ENCODE measurements at places on chromosomes 3 and 15. TPM values are rescaled to one million over a fixed set of nuclear protein-coding genes. Genes with fewer than 3 reads are reported as not detected.

- H3K27me3 ChIP-seq = no peaks in the 10 kb centered on the region
- DNase-seq = no peak
- no peak overlapping the region for H3K27ac ChIP-seq
- peaks cover 8% of the 10 kb centered on the region for H3K4me1 ChIP-seq
- no peaks in the 10 kb centered on the region for H3K36me3 ChIP-seq
Measured at GRCh38 chr15:63915209-63915872, 81.6 kb upstream of the HERC1 start.

DNA sequence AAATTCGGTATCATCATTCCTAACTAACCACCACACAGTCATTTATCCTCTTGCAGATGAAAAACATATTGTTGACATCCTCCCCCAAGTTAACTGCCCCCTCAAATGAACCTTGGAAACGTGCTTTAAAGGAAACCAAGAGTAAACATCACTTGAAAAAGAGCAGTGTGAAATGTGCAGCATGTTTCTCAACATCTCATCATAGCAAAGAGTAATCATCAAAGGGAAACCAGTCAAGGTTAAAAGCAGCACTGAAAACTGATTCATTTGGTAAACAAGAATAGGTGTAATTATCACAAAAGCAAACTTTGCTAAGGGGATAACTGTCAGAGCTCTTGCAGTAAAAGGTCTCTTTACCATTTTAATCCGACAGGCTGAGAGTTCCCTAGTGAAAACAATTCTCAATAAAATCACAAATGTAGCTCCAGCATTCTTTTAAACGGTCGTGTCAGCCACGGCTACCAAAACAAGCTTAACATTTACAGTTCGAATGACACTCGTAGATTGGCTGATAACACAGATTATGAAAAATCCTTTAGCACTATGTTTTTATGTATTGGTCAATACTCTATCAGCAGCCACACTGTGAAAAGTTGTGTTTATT, 461.0 kb downstream of the GBE1 start:
- H3K27me3 ChIP-seq = no peaks in the 10 kb centered on the region
- H3K36me3 ChIP-seq = no peaks in the 10 kb centered on the region
- DNase-seq = no peak
- H3K27ac ChIP-seq = no peak overlapping the region
- H3K4me1 ChIP-seq = no peaks in the 10 kb centered on the region
- no peak overlapping the region for H3K4me3 ChIP-seq

DNA sequence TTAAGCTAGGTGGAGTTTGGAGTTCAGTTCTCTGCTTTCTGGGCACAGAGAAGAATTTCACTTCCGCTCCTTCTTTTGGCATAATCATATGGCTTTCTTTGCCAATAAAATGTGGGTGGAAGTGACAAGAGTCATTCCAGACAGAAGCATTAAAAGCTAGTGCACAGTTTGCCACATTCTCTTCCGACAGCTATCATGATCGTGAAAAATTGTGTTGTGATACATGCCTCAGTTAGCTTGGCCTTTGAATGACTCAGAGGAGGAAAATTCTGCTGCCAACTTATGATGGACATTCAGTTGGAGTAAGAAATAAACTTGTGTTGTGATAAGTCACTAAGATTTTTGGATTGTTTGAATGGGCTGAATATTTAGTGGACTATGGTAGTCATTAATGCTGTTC, 291.7 kb upstream of the SATB1 start:
- H3K36me3 ChIP-seq = no peaks in the 10 kb centered on the region
- no peaks in the 10 kb centered on the region for H3K4me1 ChIP-seq

GRCh38 chr3:38121451-38121831, 15.5 kb downstream of the ACAA1 start:
- H3K27ac ChIP-seq = peak overlapping the region; percentile 62
- DNase-seq = peak; percentile 77
- no peak overlapping the region for H3K4me3 ChIP-seq
- peaks cover 21% of the 10 kb centered on the region for H3K36me3 ChIP-seq
- no peaks in the 10 kb centered on the region for H3K27me3 ChIP-seq
- H3K4me1 ChIP-seq = no peaks in the 10 kb centered on the region

SLC9A9 gene
- total RNA-seq = 29.9 TPM

DNA sequence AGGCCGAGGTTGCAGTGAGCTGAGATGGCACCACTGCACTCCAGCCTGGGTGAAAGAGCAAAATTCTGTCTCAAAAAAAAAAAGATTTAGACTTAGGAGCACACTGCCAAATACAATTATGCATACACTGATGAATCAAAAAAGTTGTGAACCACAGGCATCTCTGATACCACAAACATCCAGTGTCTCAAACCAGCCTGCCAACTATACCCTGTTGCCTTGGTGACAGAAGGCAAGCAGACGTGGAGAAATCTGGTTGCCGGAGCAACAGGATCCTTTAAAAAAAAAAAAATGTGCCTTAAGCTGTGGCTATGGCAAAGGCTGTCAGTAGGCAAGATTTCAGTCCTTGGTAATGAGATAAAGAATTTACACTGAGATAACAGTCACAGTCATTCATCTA, 202.3 kb downstream of the NEK10 start:
- peak overlapping the region; percentile 47 for H3K27ac ChIP-seq
- no peaks in the 10 kb centered on the region for H3K27me3 ChIP-seq
- H3K4me1 ChIP-seq = no peaks in the 10 kb centered on the region
- H3K4me3 ChIP-seq = no peak overlapping the region

GRCh38 chr3:126494204-126494969, 18.7 kb upstream of the ZXDC start:
- no peak overlapping the region for H3K4me3 ChIP-seq
- no peaks in the 10 kb centered on the region for H3K4me1 ChIP-seq
- H3K27ac ChIP-seq = no peak overlapping the region
- no peaks in the 10 kb centered on the region for H3K27me3 ChIP-seq
- no peak for DNase-seq

- no peaks in the 10 kb centered on the region for H3K27me3 ChIP-seq
- peak overlapping the region; percentile 30 for H3K4me3 ChIP-seq
- H3K4me1 ChIP-seq = peaks cover 11% of the 10 kb centered on the region
- peak; percentile 89 for DNase-seq
Measured at GRCh38 chr3:194985031-194985578, 285.9 kb downstream of the XXYLT1 start.

GOLGA6A gene
- total RNA-seq = not detected

GRCh38 chr3:128425142-128425845, 41.4 kb downstream of the DNAJB8 start:
- DNase-seq = no peak
- H3K27ac ChIP-seq = no peak overlapping the region
- peaks cover 9% of the 10 kb centered on the region for H3K4me1 ChIP-seq
- peaks cover 25% of the 10 kb centered on the region for H3K27me3 ChIP-seq
- no peaks in the 10 kb centered on the region for H3K36me3 ChIP-seq

WDR93 gene
- total RNA-seq = not detected

DNA sequence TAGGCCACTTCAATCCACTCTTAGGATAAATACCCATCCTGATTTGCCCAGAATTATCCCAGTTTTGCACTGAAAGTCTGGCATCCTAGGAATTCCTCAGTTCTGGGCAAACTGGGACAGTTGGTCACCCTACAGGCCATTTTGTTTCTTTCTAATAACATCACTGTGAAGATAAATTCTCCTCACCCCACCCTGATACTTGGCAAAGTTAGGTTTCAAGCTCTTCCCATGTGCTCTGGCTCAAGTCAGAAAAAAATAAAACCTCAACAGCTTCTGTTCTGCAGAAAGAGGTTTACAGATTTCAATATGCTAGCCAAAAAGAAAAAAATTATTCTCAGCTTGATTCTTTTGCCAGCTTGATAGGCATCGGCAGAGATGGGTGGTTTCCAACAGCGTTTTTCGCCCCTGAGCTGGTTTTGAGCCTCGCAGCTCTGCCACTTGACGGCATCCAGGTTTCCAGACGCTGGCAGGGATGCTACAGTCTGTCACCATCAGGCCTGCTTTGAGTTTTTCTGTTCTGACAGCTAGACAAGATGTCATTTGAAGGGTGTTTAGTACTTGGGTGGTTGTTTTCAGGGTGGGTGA, 171.4 kb downstream of the SSR3 start:
- peaks cover 10% of the 10 kb centered on the region for H3K4me1 ChIP-seq
- no peaks in the 10 kb centered on the region for H3K36me3 ChIP-seq

DNA sequence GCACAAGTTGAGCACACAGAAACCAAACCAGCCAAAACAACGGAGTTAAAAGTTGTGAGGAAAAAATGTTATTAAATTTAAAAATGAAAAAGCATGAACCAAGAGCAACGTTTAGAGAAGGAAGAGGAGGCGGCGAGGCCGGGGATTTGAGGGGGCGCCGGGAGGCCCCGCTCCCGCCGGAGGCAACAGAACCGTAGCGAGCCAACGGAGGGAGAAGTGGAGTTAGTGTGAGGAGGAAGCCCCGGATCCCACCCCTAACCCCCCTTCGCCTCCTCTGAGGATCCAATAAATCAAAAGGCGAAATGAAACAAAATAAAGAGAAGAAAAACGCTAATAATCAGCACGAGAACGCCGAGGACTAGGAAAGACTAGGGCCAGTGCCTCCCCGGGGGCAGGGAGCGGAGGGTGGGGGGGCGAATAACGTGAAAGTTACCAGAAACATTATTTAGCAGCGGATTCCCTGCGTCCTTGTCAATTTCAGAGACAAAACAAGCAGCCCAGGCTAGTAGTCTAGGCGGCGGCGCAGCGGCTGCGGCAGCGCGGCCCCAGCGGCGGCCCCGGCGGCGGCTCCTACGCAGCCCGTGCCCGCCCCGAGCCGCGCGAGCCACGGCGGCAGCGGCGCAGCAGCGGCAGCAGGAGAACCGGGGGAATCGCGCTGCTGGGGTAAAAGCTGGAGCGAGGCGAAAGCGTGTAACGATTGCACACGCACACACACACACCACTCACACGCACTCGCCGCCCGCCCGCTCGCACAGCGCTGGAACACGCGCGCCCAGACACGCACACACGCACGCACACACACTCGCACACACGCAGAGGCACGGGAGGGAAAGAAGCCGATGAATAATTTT, 1.7 kb downstream of the MEIS2 start:
- peak overlapping the region; percentile 83 for H3K4me3 ChIP-seq
- DNase-seq = peak; percentile 76
- H3K27me3 ChIP-seq = no peaks in the 10 kb centered on the region
- H3K27ac ChIP-seq = peak overlapping the region; percentile 97

DNA sequence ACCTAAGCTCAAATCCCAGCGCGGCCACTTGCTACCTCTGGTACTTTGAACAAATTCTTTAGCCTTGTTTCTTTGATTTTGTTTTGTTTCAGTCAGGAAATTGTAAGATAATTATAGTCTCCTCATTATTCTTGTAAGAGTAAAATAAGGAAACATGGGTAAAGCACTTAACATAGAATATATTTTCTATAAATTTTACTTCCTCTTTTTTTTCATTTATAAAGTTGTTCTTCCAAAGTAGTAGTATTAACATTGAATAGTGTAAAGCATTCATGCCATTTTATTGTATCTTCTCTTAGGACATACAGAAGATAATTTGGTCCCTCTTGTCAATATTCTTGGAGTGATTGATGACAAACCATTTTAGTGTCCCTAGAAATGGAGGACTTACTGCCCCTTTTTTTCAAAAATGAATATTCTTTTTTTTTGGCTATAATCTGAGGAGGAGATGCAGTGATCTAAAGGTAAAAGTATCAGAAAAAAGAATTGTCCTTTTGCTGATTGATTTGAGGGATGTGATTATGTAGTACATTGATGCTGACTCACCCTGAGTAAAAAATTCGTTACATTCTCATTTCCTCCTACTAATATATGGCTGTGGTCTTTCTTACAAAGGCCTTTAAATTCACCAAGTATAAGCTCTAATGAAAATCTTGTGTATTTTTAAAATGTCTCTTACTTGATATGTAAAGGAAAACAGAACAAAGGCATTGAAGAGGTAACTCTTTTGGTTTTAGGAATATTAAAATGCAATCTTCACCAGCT, 51.0 kb downstream of the ALCAM start:
- H3K4me1 ChIP-seq = no peaks in the 10 kb centered on the region
- no peak overlapping the region for H3K27ac ChIP-seq
- H3K4me3 ChIP-seq = no peak overlapping the region
- no peak for DNase-seq

DNA sequence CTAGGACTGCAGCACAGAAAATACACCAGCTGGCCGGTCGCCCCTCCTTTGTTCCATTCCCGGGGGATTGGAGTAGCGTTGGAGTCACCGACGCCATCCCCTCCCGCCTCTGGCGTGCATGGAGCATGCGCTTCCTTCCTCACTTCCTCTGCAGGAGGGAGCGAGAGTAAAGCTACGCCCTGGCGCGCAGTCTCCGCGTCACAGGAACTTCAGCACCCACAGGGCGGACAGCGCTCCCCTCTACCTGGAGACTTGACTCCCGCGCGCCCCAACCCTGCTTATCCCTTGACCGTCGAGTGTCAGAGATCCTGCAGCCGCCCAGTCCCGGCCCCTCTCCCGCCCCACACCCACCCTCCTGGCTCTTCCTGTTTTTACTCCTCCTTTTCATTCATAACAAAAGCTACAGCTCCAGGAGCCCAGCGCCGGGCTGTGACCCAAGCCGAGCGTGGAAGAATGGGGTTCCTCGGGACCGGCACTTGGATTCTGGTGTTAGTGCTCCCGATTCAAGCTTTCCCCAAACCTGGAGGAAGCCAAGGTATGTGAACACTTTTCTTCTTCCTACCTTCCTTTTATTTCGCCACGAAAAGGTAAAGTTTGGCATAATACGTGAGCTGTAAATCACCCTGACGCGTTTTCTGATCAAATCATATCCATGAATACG, at the start of gene SCG3:
SCG3 (plus strand) TSS at position 201 of the 661 bp plus-strand sequence; CDS start at position 454, 253 bp downstream.
- peak within 1 kb of the TSS; percentile 12 for H3K4me3 ChIP-seq
- peaks cover 32% of the 10 kb centered on the region for H3K27me3 ChIP-seq
- H3K27ac ChIP-seq = no peak within 1 kb of the TSS
- DNase-seq = peak; percentile 78

DNA sequence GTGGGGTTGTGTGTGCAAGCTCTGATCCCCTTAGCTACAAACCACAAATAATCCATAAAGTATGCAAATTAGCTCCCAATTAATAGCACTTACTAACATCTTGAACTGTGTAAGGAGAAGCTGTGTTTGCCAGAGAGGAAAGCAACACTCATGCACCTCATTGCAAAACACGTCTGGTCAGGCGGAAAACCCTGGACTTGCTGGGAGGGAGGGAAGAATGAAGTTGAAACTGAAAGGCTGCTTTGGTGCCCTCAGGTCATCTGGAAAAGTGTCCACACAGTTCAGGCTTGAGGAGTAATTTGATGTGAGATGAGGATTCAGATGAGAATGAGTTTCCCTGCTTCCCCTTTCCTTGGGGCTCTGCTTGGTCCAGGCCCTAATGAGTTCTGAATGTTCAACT, 185.5 kb upstream of the ANKRD28 start:
- H3K27ac ChIP-seq = no peak overlapping the region
- no peaks in the 10 kb centered on the region for H3K27me3 ChIP-seq
- no peaks in the 10 kb centered on the region for H3K4me1 ChIP-seq
- DNase-seq = no peak
- H3K4me3 ChIP-seq = no peak overlapping the region

DNA sequence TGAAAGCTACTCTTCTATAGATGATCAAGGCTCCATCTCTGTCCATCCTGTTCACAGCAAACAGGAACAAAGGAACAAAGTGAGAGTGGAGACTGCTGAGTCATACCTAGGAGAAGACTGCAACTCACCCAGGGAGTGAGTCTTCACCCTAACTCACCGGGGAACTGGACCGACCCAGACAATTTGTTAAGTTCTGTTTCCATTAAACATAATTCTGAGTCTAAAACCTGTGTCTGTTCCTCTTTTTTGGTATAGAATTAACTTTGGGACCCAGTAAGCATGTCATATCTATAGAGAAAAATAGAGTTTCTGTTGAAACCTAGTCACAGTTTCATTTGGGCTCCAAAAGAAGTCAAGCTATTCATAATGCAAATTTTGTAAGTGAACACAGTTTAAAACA, 21.6 kb downstream of the CCDC80 start:
- DNase-seq = no peak
- no peak overlapping the region for H3K4me3 ChIP-seq
- peaks cover 14% of the 10 kb centered on the region for H3K4me1 ChIP-seq
- H3K36me3 ChIP-seq = no peaks in the 10 kb centered on the region
- no peak overlapping the region for H3K27ac ChIP-seq
- H3K27me3 ChIP-seq = no peaks in the 10 kb centered on the region

GRCh38 chr3:140238646-140239314, 303.8 kb downstream of the CLSTN2 start:
- H3K4me1 ChIP-seq = no peaks in the 10 kb centered on the region
- no peaks in the 10 kb centered on the region for H3K27me3 ChIP-seq
- no peak overlapping the region for H3K4me3 ChIP-seq
